ENCODE measurements at places on chromosomes 4 and X. TPM values are rescaled to one million over a fixed set of nuclear protein-coding genes. Genes with fewer than 3 reads are reported as not detected.

FATE1 gene
- total RNA-seq: not detected

DCTD gene
- 48.2 TPM for total RNA-seq

NOX1 gene
- total RNA-seq: not detected

GRCh38 chr4:152534541-152535359 lies 1.1 kb downstream of the FBXW7 start:
- no peaks in the 10 kb centered on the region for H3K27me3 ChIP-seq
- H3K36me3 ChIP-seq: peaks cover 6% of the 10 kb centered on the region
- H3K4me3 ChIP-seq: peak overlapping the region; percentile 80
- H3K27ac ChIP-seq: peak overlapping the region; percentile 84

GRCh38 chr4:103499094-103499493 lies 220.7 kb downstream of the TACR3 start:
- no peak overlapping the region for H3K4me3 ChIP-seq
- no peak for DNase-seq
- no peaks in the 10 kb centered on the region for H3K27me3 ChIP-seq
- H3K4me1 ChIP-seq: no peaks in the 10 kb centered on the region
- H3K27ac ChIP-seq: no peak overlapping the region

DNA sequence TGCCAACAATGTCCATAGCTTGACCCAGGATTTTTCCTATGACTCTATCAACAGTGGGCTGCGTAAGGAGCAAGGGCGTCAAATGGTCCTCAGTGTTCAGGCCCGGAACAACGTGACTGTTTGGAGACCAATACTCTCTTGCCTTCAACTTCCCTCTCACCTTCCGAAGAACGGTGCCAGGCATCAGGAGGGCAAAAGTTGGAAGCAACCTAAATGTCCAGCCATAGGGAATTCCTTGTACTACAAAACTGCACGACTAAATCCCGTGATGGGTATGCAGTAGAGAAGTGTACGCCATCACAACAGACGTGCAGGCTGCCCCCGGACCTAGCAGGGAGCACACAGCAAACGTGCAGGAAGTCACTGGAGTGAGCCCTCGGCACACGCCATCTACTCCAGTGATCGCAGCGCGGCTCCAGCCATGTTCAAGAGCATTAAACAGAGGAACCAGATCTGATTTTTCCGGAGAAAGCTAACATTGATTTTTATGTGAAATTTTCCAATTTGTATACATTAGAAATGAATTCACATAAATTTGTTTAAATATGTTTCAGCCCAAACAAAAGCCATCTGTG lies 79.0 kb downstream of the JAKMIP1 start:
- DNase-seq: no peak
- H3K36me3 ChIP-seq: no peaks in the 10 kb centered on the region
- H3K27me3 ChIP-seq: no peaks in the 10 kb centered on the region
- no peak overlapping the region for H3K27ac ChIP-seq
- no peak overlapping the region for H3K4me3 ChIP-seq

GRCh38 chrX:40169193-40170101 lies 71.7 kb upstream of the BCOR start:
- no peak overlapping the region for H3K4me3 ChIP-seq
- DNase-seq: no peak
- peaks cover 2% of the 10 kb centered on the region for H3K4me1 ChIP-seq
- H3K36me3 ChIP-seq: no peaks in the 10 kb centered on the region
- H3K27ac ChIP-seq: no peak overlapping the region
- peaks cover 55% of the 10 kb centered on the region for H3K27me3 ChIP-seq

All from gastrocnemius medialis (tissue), 4 donors.